ENCODE measurements at places on chromosomes 1 and 21.

GRCh38 chr1:212620293-212620692 is 11.7 kb downstream of the ATF3 start:
- no peak for DNase-seq

DNA sequence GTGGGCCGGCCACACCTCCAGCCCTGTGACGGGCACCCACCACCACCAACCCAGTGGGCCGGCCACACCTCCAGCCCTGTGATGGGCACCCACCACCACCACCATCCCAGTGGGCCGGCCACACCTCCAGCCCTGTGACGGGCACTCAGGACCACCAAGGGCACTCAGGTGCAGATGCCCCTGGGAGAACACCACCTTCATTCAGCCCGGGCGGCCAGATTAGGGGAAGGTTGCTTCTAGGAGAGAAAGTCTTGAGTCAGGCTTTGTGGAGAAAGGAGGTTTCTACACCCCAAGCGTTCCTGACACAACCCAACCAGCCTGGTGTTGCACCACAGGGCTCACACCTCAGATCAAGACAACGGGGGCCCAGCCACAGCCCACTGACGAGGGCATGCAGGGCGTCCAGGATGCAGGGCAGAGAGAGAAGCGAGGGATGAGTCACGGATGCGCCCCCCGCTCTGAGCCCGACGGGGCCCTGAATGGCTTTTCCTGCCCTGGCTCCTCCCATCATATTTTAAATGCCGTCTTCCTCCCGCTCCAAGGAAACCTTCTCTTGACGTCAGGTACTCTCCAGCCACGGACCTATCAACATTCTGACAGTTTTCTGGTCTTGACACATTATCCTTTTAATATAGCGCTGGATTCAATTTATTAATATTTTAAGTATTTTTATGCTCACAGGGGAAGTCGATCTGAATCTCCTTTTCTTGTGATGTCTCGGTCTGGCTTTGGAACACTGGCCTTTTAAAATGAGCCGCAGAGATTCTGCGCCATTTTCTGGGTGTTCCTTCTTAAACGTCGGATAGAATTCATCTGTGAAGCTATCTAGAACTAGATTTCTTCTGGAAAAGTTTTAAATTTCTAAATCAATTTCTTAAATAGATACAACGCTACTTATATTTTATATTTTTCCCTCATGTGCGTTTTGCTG is 631 bp upstream of the SPATC1L start:
- no peak for DNase-seq

- no peak for DNase-seq
Observed at GRCh38 chr1:58874757-58875755, 91.2 kb upstream of the JUN start.

- DNase-seq = no peak
Observed at GRCh38 chr1:12052008-12052573, 11.0 kb upstream of the TNFRSF8 start.

- no peak for DNase-seq
Observed at GRCh38 chr1:55168353-55168752, 46.8 kb downstream of the USP24 start.

DNA sequence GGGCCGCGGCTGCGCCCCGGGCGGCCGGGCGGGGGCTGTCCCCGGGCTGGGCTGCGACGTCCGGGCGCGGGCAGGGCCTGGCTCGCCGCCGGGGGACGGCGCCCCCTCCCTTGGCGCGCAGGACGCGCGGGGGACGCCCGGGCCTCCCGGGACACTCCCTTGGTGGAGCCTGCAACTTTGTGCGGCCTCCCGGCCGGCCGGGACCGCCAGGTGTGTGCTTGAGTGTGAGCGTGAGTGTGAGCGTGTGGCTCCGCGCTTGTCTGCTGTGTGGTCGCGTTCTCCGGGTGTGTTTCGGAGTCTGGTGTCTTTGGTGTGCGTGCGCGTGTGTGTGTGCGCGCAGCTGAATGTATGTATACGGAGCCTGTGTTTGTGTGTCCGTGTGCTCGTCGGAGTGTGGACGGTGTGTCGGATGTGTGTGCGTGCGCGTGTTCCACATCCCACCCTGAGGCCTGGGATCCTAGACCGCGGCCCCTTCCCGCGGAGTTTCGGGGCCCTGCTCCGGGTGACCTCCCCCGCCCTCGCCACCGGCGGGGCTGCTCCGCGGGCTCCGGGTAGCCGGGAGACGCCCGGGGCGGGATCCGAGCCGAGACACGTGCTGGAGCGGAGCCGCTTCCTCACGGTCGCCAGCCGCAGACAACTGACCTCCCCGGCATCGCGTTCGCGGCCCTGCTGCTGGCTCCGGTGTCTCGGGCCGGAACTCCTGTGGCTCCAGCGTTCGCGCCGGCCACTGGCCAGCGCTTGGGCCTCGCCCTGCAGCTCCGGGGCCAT is 1.7 kb downstream of the PTPRU start:
- no peak for DNase-seq

GRCh38 chr1:7667159-7667558 is 103.9 kb upstream of the VAMP3 start:
- DNase-seq = no peak

All from cerebellar nuclear complex (tissue), 1 donor.